ENCODE measurements at places on chromosomes 13 and 19.

DNA sequence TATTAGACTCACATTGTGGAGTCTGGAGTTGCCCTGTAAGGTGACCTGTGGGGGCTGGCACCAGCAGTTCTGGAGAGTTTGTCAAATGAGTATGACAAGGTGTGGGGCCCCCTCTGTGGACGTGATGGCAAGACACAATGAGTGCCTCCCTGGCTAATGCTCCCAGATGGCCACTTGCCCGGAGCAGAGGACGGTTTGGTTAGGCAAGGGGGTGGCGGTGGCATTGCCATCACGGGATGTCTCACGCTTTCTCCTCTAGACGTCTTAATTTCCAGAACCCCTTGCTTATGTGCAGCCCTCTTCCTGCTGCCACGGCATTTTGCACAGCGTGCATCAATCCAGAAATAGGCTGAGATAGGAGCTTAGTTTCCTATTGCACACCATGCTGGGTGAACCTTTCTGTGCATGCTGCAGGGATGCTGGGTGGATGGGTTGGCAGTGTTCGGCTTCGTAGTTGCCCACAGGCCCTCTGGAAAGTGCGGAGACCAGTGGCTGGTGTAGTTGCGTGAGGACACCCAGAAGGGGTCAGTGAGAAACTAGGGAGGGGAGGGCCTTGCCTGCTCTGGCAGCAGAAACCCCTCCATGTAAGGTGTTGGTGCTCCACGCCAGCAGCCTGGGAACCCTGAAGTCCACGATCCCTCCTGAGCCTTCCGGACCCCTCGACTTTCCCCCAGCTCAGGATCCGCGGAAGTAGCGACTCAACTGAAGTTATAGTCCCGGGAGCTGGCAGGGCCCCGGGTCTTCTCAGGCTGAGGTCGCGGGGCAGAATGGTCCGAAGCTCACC, 18.1 kb upstream of the LRP3 start:
- ATAC-seq, result peak; percentile 1

- ATAC-seq, result peak; percentile 45
Measured at GRCh38 chr19:47112166-47112996, 1.2 kb downstream of the ZC3H4 start.

GRCh38 chr13:28171266-28171665, 32.9 kb downstream of the PAN3 start:
- ATAC-seq, result no peak

DNA sequence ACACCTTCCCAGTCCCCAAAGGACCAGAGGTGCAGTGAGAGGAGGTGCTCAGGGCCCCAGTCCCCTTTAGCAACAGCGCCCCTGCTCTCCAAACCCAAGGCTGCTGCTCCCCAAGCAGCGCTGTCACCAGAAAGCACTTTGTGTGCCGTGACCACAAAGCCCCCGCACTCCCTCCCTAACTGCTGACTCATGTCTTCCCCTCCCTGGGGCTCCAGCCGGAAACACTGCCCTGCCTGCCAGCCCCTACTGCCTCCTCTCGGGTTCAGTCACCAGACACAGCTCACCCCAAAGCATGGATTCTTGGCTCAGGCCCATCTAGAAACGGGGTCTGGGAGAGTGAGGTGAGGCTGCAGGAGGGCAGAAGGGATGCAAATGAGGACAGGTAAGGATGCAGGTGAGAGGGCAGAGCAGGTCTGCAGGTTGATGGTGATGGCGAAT, 4.9 kb upstream of the TNFSF14 start:
- peak; percentile 38 for ATAC-seq

DNA sequence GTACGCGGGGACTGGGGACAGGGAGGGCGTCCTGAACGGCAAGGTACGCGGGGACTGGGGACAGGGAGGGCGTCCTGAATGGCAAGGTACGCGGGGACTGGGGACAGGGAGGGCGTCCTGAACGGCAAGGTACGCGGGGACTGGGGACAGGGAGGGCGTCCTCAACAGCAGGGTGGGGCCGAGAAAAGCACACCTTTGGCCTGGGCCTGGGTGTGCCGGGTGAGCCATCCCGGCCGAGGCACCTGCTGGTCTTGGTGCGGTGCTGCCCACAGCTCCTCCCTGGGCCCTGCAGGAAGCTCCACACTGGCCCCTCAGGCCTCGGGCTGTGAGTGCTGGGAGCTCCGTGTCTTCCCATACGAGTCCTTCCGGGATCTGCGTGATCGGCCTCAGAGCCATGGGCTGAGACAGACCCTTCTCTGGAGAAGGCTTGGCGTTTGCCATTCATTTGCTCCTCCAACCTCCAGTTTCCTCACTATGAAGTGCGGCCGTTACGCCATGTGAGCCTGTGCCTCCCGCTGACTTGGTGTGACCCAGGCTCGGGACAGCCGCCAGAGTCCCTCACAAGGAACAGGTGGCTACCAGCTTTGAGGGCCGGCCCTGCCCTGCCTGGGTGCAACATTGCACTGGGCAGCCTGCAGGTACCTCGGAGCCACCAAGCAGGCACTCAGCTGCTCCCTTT, 7.8 kb upstream of the ZNF554 start:
- no peak for ATAC-seq

GRCh38 chr13:99357941-99358340, 50.7 kb upstream of the GPR183 start:
- ATAC-seq, result no peak

DNA sequence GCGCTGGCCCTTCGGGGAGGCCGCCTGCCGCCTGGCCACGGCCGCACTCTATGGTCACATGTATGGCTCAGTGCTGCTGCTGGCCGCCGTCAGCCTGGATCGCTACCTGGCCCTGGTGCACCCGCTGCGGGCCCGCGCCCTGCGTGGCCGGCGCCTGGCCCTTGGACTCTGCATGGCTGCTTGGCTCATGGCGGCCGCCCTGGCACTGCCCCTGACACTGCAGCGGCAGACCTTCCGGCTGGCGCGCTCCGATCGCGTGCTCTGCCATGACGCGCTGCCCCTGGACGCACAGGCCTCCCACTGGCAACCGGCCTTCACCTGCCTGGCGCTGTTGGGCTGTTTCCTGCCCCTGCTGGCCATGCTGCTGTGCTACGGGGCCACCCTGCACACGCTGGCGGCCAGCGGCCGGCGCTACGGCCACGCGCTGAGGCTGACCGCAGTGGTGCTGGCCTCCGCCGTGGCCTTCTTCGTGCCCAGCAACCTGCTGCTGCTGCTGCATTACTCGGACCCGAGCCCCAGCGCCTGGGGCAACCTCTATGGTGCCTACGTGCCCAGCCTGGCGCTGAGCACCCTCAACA, 1.2 kb downstream of the F2RL3 start:
- no peak for ATAC-seq

DNA sequence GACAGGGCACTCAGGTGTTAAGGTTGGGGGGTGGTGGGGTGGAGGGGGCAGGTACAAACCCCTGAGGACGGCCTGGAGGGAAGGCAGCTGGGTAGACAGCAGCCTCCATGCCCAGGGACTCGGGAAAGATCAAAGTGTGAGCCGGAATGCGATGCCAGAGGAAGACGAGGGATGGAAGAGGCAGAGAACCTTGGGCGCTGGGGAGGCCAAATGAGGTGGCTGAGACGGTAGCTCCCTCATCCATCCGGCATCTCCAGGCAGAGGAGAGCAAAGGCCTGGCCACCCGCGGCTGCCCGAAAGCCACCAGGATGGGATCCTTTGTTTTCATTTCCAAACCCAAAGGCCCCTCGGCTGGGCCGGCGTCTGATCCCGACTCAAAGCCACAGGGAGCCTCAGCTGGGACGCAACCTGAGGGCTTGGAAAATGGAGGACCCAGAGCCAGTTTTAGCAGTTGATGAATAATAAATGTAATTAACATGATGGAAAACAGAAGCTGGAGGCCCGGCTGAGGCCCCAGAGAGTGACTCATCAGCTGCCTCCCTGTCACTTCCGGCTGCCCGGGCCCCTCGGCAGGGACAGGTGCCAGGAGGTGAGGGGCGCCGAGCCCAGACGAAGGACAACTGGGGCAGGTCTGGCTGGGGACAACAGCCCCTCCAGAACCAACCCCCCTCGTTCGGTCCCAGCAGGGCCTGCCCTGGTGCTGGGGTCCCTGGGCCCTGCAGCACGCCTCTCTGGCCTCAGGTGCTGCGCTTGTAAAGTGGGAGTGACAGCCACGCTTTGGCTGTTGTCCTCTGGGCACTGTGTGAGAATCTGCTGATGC, 61.6 kb downstream of the CEBPG start:
- no peak for ATAC-seq

- no peak for ATAC-seq
Measured at GRCh38 chr13:73816702-73817101, 317.5 kb downstream of the KLF12 start.

- ATAC-seq, result no peak
Measured at GRCh38 chr19:54517483-54517882, 14.9 kb downstream of the LAIR2 start.

DNA sequence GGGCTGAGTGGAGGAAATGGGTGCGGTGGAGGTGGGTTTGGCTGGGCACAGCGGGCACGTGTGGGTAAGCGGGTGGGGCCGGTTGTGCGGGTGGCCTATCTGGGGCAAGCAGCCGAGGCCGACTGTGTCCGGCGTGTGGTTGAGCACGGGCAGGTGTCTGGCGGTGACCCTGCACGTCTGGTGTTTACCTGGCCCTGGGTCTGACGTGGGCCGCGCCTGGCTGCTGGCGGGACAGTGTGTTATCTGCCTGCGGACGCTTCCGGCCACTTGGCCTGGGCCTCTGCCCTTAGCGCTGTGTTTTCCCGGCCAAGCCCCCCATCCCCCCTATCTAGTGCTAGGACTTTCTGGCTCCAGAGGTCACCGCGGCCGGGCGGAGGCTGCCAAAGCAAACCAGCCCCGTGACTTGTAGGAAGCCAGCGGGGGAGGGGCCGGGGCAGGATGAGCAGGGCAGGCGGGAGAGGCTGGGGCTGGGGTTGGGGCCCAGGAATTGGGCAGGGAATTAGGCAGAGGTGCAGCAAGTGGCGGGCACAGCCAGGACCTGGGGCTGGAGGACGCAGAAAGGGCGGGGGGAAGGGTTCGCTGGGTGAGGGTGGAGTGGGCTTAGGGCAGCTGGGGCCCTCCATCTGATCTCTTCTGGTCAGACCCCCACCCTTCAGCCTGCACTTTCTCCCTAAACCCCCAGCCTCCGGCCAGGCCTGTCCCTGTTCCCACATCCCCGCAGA, 534 bp upstream of the HPN start:
- peak; percentile 73 for ATAC-seq

DNA sequence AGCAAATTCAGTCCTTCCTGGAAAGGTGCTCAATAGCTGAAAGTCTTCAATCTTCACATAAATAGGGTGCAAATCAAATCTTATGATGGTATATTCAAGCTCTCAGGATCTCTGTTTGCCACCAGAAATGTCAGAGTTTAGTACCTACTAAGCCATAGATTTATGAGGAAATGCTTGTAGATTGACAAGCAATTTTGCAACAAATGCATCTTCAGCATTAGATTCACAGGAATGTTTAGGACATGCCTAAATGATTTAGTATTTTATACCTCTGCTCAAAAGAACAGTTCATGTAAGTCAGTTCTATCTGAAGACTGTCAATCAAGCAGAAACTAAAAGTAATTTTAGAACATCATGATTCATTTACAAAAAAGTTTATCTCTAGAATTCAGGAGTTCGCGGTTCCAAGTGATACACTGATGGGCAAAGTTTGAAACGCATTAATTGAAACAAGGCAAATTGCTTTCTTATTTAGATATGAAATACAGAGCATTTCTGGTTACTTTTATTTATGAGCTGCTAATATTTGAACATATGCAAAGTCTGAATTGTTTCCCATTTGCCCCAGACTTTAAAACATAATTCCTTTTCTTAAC, 65.7 kb downstream of the DACH1 start:
- no peak for ATAC-seq

- no peak for ATAC-seq
Measured at GRCh38 chr19:2215281-2215751, 20.8 kb downstream of the PLEKHJ1 start.

DNA sequence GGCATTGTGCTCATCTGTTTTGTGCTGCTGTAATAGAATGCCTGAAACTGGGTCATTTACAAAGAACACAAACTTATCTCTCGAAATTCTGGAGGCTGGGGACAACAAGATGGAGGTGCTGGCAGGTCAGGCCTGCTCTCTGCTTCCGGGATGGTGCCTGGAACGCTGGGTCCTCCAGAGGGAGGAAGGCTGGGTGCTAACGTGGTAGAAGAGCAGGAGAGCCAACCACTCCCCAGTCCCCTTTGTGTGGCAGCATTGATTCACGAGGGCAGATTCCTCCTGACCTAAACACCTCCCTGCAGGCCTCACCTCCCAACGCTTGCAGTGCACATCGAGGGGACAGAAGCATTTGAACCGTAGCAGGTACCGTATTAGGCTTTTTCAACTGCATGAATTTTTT, 34.1 kb upstream of the TFDP1 start:
- no peak for ATAC-seq

GRCh38 chr13:92842145-92842544, 384.5 kb upstream of the GPC6 start:
- peak; percentile 39 for ATAC-seq

- ATAC-seq, result no peak
Measured at GRCh38 chr19:31419871-31420445, 70.7 kb upstream of the TSHZ3 start.

DNA sequence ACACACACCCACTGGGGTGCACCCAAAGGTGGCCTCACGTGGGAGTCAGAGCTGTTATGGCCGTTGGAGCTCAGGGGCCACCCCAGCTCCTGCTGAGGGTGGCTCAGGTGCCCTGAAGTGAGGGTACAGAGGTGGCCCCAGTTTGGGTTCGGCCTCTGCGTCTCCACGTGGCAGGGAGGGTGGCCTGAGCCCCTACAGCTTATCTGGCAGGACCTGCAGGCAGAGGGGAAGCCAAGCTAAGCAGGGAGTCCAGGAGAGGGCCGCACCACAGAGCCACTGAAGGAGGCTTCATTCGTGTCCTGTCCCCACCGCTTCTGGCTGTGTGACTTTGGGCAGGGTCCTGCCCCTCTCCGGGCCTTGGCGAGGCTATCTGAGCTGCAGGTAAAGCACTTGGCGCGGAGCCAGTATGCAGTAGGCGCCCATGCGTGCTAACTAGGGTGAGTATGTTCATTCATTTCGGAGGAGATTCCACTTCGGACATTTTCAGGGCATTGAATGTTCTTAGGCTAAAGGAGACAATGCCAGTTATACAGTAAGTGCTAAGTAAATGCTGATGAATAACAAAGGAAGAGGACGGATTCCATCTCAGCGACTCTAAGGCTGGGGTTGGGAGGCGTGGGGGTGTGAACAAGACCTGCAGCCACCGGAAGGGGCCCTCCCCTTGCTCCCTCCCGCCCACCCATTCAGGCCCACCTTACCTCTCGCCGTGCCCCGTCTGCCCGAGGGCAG, 4.9 kb downstream of the REX1BD start:
- ATAC-seq, result no peak

GRCh38 chr13:30186634-30187415, 120.5 kb downstream of the KATNAL1 start:
- ATAC-seq, result no peak

DNA sequence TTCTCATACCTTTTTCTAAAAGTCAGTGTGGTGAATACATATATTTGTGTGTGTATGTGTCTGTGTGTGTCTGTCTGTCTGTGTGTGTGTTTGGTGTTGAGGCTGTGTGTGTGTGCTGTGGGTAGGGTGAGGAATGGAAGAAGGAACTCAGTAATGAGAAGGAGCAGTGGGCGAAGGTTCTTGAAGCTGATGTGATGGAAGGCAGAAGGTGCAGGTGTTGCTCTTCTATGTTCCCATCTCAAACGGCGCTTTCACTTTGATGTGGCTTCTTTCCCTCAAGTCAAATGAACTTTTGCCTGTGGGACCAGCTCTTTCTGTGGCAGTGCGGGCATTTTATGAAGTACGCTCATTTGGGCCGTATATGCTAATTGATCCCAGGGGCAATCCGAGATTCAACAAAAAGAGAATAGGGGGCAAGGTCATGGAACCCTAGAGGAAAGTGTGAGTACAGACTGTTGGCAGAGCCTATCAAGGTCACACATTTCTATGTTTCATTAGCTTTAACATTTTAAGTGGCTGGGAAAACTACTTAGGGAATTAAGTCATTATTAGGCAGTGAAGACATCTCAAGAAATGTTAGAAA, 15.2 kb downstream of the BIVM start:
- ATAC-seq, result no peak
